ENCODE measurements at places on chromosomes 16 and 17. TPM values are rescaled to one million over a fixed set of nuclear protein-coding genes. Genes with fewer than 3 reads are reported as not detected.

GRCh38 chr17:39640591-39641031, 3.7 kb downstream of the STARD3 start:
- no peak for DNase-seq

- no peak for DNase-seq
These were observed 193.3 kb downstream of the MRTFB start for GRCh38 chr16:14264327-14264943.

DNA sequence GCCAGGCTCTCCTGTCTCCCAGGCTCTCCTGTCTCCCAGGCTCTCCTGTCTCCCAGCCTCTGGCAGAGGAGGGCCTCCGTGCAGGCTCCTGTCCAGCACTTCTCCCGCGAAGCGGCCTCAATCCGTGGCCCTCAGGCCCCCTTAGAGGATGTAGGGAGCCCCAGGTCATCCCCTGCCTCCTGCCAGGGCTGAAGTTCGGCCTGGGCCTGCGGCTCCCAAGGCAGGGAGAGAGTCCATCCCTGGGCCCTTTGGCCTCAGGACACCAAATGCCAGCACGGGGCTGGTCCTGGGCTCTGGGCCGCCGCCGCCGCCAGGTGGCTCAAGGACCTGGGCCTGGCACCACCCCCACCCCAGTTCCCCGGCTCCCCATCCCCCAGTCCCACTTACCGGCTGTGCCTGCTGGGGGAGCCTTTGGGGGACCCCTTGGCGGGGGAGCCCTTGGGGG, 370 bp downstream of the EVPL start:
- no peak for DNase-seq

DNA sequence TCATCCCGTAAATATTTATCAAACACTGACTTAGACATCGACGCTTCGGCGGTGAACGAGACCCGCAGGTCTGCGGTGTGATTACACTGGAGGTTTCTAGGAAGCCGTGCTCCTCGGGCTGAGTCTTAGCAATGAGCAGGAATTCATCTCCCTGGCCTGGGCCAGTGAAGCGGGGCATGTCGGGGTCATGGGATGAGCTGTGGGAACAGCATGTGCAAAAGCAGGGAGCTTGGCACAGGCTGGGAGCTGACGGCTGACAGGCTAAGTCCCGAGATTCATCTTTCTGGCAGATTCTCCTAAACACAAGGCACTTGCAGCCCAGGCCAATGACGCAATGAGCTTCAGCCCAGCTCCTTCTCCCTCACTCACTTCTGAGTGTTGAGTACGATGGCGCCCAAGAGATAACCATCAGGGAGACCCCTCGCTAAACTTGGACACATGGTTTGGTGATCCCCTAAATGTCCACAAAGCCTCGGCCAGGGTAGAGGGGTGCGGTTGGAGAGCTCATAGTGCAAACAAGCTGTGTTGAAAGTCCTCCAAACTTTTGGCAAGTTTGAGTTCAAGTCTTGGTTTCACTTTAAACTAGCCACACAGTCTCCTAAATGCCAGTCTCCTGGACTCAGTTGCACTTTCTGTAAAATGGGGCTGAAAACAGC, 12.8 kb downstream of the CRISPLD2 start:
- no peak for DNase-seq

Gene GRIN2C
- not detected for total RNA-seq

- DNase-seq: no peak
These were observed 14.6 kb upstream of the TMEM92 start for GRCh38 chr17:50259477-50260324.

GRCh38 chr16:942436-943060, 28.2 kb downstream of the LMF1 start:
- DNase-seq: no peak

Gene CES5A
- total RNA-seq: not detected

Data from CD4-positive, alpha-beta T cell (primary cell).